Stimulated activated CD4-positive, alpha-beta T cell treated with anti-CD3 and anti-CD28 coated beads, Interleukin-1b, Interleukin-23, amount 100 ng/mL, for 24 hours (primary cell): ENCODE measurements at places on chromosomes 12 and 14.

DNA sequence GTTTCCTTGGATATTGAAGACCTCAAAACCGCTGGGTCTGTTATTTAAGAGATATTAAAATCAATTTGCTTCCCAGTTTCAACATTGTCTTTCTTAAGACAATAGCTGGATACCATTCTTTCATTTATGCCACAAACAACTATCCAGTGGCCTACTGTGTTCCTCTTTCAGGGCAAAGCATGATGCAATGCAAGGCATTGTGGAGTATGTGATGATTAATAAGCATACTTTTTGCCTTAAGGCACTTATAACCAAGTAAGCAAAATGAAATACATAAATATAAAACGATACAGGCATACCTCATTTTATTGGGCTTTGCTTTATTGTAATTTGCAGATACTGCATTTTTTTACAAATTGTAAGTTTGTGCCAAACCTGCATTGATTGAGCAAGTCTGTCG, 45.5 kb downstream of the SCN8A start:
- DNase-seq: no peak

DNA sequence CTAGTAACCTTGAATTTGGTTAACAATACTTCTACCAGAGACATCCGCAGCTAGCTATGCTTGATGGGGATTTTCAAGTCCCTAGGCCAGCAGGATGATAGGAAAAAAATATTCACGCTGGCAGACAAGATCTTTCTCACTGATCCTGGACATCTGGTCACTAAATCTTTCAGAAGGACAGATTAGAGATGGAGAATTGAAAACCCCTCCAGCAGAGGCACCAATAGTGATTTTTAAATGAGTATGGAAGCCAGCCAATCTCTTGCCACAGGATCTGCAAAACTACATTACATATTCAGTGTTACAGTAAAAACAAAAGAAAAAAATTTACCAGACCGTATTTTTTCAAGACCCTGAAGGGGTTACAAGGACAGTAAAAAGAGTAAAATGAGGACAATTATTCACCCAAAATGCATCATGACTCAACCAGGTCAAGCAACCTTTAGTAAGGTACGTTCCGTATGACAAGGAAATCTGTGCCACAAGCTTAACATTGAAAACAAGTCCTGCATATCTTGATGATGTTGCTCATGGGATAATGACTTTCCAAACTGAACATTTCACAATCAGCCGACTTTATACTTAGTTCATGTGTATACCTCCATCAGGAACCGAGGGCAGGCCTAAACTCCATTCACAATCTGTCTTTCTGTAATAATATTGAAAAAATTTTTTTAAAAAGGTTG, 239.5 kb downstream of the GXYLT1 start:
- no peak for DNase-seq

DNA sequence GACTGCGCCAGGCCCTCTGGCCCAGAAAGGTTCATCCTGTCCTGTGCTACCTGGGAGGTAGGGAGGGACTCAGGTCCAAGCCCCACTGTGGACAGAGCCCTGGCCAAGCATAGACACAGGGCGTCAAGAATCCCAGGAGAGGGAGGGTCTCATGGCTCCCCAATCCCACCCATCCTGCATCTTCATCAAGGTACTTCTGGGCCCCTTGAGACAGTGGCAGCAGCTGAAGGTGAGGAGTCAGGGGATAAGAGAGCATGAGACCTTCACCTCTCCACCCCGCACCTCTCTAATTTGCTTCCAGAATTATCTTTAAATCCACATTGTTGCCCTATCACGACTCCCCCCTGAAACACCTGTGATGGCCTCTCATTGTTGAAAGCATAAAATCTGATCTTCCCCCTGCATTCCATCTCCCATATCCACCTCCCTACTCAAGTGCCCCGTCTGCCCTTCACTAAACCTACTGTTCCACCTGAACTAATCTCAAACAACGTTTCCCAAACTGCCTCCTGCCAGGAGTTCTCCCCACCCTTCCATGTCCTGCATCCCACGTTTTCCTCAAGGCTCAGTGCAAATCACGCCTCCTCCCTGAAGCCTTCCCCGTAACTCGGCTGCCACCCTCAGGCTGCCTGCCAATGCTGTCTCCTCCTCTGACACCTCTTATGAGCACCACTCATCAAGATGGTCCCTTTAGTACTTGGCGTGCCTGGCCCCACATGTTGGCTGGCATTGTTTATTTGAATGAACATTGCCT, 27.1 kb downstream of the KRT18 start:
- DNase-seq: no peak

DNA sequence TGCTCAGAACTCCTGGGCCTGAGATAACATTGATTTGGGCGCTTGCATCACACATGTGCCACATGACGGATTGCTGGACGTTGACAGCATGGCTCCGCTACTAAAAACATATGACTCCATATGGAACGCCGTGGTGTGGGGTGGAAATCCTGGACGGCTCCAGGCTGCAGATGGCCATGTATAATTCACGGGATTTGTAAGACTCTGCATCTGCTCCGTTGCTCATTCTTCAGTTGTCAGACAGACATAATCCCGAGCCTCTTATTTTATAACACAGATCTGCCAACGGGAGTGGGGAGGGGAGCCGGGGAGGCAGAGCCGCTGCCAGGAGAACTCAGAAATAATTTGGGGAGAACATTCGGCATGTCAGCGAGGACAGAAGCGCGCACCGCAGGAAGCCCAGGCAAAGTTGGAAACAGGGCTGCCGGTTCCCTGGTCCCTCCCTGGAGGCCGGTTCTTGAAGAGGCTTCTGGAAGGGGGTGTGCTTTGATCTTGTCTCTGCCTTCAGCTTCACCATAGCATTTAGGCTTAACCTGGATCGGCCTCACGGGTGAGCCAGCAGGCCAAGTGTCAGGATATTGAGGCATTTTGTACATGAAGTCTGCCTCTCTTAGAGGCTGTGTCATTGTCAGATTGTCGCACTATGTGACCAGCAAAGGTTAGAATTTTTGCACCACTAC, 45.8 kb upstream of the MYL2 start:
- no peak for DNase-seq

- no peak for DNase-seq
Observed at GRCh38 chr14:33679461-33680225, 271.2 kb downstream of the EGLN3 start.

GRCh38 chr12:31756977-31757420, 28.2 kb upstream of the AMN1 start:
- no peak for DNase-seq

GRCh38 chr14:81310606-81311005, 89.5 kb downstream of the STON2 start:
- no peak for DNase-seq

- DNase-seq: no peak
Observed at GRCh38 chr12:113857371-113857770, 108.8 kb downstream of the RBM19 start.

DNA sequence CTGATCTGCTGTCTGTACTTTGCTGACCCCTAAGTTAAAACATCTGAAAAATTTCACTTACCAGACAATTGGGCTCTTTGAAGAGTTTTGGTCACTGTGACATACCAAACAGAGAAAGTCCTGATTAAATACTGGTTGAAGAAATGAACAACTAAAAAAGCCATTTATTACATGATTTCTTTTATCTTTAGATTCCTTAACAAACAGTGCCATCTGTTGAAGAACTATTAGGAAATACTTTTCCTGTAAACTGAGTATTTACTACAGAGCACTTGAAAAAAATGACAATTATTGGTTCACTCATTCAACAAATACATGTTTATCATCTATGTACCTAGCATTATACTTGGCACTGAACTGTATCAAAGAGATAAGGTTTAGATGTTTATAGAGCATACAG, 6.5 kb upstream of the WASHC4 start:
- no peak for DNase-seq

DNA sequence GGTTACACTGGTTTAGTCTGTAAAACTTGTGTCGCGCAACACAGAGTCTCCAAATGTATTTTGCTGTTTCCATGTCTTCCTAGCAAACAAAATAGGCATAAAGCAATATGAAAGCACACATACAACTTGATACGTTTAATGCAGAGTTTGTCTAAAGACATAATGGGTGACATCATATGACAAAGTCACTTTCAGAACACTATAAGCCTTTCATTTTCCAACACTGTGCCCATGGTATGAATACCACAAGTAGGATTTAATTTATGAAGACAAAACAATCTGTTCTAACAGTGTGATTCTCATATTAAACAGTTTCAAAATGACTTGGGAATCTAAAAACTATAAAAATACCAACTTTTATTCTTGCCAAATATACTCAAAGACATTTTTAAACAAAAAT, 58.4 kb downstream of the PTPN21 start:
- no peak for DNase-seq

DNA sequence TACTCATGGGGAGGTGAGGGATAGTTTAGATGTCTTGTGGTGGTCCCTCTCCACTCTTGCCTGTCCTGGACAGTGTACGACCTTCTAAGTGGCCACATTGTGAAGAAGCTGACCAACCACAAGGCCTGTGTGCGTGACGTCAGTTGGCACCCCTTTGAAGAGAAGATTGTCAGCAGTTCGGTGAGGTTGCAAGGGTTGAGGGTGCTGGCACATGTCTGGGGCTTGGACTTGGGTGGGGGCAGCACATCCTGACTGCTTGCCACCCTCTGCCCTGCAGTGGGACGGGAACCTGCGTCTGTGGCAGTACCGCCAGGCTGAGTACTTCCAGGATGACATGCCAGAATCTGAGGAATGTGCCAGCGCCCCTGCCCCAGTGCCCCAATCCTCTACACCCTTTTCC, 7.6 kb upstream of the FITM1 start:
- DNase-seq: no peak

DNA sequence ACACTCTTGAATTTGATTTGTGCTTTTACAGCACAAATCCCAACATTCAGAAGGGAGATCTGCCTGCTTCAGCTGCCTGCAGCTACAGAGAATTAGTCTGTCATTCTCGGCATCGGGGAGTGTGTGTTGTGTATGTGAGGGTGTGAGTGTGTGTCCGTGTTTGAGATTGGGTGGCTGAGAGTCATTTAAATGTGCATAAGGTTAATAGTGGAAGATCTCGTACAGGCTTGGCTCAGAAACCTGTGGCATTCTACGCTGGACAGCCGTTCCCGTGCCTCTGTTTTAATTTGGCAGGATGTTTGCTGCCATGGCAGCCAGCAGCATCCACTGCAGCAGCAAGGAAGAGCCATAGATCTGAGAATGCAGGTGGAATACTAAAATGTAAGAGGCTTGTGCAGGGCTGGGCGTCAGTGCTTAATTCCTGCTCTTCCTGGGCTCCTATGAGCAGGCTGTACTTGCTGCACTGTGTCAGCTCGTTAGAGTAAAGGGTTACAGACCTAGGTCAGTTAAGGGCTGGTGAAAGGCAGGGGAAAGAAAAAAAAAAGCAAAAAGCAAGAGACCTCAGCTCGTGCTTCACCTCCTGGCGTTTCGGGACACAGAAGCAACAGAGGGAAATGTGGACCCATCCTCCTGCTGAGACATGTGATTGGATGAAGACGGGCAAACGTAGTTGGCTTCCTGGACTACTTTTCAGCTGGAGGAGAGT, 205.4 kb downstream of the NAV3 start:
- DNase-seq: no peak

- DNase-seq: no peak
Observed at GRCh38 chr14:23093991-23094665, 808 bp downstream of the ACIN1 start.

- DNase-seq: peak; percentile 57
Observed at GRCh38 chr12:57280211-57281062, 29.4 kb upstream of the STAC3 start.

- no peak for DNase-seq
Observed at GRCh38 chr14:71086567-71086966, 179.3 kb downstream of the PCNX1 start.

- DNase-seq: no peak
Observed at GRCh38 chr14:58814466-58814865, 176.7 kb downstream of the DACT1 start.

DNA sequence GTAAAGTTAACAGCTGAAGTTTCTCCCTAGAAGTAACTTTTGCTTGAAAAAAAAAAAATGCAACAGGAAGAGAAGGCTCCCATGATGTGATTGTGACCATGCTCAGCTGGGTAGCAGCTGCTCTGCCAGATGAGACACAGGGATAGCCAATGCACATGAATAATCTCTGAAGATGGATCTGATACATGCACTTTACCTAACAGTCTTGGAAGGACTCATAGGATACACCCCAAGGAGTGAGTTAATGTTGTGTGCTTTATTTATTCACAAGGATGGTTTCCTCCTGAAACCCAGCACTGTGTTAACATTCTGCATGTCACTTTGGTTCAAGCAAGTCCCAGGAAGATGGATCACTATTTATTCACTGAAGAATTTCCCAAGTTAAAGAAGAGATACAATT, 46.5 kb downstream of the NDUFA12 start:
- DNase-seq: no peak

GRCh38 chr12:97386133-97386581, 76.4 kb upstream of the RMST start:
- DNase-seq: no peak

GRCh38 chr12:121176826-121177529, 33.0 kb upstream of the P2RX4 start:
- no peak for DNase-seq
